ENCODE measurements at places on chromosomes 3 and 15. TPM values are rescaled to one million over a fixed set of nuclear protein-coding genes. Genes with fewer than 3 reads are reported as not detected.

GRCh38 chr3:107598926-107599771 lies 76.4 kb downstream of the BBX start:
- DNase-seq = peak; percentile 57

EPHA3 gene
- total RNA-seq = 2.9 TPM

LTF gene
- total RNA-seq = 4.8 TPM

PODXL2 gene
- total RNA-seq = 1.4 TPM

Measured in Right ventricle myocardium inferior (tissue), 1 donor.